ENCODE measurements at places on chromosomes 4 and X.

DNA sequence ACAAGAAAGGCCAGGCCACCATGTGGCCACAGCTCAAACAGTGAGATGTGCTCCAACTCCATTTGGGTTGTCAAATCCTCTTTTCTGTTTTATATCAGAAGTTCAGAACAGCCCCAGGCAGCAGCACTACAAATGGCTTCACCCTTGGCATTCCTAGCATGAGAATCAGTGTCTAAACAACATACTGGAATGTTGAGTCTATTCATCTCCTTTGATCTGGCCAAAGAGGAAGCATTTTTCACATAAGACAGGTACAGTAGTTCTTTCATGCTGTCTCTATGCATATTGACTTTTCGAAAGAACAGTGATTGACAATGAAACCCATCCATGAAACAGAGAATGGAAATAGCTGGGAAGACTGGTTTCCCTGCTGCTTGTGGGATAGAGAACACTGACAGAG, 289.5 kb downstream of the USP46 start:
- DNase-seq, result no peak

GRCh38 chrX:119916310-119916709, 20.6 kb downstream of the AKAP14 start:
- DNase-seq, result no peak

DNA sequence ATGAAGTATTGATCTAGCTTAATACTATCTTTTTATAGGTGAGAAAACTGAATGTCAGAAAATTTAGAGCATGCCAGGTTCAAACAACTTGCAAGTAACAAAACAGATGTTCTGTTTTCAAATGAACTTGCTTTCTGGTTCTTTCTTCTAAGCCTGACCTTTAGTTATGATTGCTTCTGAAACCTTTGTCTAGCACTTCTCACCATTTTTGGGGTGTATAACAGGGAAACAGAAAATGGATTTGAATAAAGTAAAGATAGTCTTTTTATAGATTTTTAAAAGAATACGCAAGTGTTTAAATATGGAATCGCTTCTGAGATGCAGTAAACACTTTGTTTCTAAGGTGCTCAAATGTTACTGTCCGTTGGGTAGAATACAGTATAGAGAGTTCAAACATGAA, 687.2 kb upstream of the CPEB2 start:
- DNase-seq, result no peak

GRCh38 chr4:168737806-168738172, 240.9 kb downstream of the PALLD start:
- no peak for DNase-seq

DNA sequence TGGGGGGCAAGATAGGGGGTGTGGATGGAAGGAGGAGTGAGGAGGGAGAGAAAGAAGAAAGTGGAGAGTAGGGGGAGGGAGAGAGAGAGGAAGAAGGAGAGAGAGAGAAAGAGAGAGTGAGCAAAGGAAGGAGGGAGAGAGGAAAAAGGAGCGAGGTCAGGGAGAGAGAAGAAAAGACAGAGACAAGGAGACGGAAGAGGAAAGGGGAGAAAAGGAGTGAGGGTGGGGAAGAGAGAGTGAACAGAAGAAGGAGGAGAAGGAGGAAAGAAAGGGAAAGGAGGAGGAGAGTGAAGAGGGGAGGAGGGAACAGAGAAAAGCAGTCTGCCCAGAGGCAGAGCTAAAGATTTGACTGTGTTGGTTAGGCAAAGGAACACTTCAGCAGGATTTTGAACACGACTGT, 181.6 kb downstream of the MID1IP1 start:
- DNase-seq, result no peak

GRCh38 chr4:188282471-188283232, 143.4 kb downstream of the TRIML1 start:
- DNase-seq, result no peak

- DNase-seq, result no peak
Measured at GRCh38 chrX:153434801-153435200, 11.1 kb downstream of the TREX2 start.

GRCh38 chr4:117515921-117516320, 430.5 kb upstream of the TRAM1L1 start:
- no peak for DNase-seq

GRCh38 chr4:123661080-123661737, 264.6 kb downstream of the SPRY1 start:
- peak; percentile 10 for DNase-seq

GRCh38 chr4:165458471-165458870, 79.7 kb downstream of the CPE start:
- DNase-seq, result no peak

DNA sequence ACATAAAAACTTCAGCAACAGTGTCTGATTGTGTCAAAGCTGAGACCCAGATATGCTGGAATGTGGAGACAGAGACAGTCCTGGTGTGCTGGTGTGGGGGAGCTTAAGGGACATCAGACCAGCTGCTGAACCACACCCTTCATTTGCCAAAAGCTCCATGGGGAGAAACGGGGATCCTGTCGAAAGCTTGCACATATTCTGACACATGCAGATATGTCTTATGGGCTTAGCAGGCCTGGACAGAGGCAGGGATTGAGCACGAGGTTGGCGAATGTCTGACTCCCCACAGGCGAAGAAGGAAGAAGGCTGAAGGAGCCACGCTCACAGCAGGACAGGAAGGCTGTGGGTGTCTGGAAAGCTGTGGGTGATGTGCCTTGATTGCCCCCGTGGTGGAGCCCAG, 72.1 kb upstream of the ACSL1 start:
- no peak for DNase-seq

GRCh38 chr4:73103799-73104503, 34.4 kb upstream of the COX18 start:
- no peak for DNase-seq

DNA sequence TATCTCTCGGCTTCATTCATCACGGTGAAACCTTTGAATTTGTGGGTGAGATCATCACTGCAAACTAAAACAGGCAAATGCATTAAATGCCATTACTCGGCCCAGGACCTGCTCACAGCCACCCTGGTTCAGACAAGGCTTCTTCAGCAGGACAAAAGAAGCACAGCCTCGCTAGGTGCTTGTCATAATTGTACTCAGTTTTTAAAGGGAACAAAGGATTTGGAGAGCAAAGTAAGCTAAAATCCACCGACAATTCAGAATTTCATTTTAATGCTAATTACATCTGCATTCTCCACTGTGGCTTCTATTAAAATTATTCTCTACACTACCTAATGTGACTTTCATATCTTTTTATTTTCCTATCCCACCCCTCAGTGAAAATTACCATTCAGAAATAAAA, 57.0 kb downstream of the PCYT1B start:
- no peak for DNase-seq

- DNase-seq, result no peak
Measured at GRCh38 chrX:77342004-77342403, 105.2 kb upstream of the FGF16 start.

GRCh38 chr4:137676357-137676998, 144.2 kb upstream of the PCDH18 start:
- DNase-seq, result no peak

DNA sequence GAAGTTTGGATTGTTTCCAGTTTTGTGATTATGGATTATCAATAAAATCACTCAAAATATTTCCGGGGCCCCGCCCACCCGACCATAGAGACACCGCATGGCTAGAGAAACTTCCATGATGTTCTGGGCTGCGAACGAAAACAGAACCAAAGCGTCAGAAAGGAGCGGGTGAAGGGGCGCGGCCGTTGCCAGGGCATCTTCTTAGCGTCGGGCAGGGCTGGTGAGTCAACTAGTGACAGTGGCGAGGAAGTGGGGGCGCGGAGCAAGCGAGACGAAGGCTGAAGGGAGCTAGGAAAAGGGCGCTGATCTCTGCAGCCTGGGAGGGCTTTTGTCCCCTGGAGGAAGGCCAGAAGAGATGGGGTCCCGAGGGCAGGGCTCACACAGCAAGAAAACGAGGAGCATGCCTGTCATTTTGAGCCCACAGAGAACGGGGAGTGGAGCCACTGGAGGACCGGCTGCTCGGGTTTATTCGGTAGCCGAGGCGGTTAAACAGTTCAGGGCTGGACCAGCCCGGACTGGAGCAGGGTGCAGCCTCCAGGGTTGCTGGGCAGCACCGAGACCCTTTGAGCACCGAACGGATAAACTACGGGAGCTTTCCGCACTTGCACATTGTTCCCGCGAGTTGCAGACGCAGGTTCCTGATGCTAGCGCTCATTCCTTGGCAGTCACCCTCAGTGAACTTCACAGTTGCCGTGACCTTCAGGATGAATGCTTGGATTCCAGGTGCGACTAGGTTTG, 298.1 kb upstream of the TRPC5 start:
- DNase-seq, result no peak

DNA sequence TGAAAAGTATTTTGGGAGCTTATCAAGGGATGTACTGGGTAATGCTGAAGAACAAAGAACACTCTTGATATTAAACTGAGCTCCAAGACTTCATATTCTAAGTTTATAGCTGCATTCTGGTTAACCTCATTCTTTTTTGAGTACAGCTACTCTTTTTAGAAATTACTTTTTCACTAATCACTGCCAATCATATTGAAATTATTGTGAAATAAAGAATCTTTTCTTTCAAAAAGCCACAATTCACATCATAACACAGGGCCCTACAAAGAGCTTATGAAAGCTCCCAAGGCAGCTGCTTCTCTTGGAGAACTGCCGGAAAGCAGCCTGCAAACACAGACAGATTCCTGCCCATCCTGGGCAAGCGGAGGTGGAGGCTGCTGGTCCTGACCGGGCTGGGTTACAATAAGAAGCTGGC, 121.4 kb downstream of the RNF150 start:
- no peak for DNase-seq

- no peak for DNase-seq
Measured at GRCh38 chr4:118289794-118290193, 63.0 kb downstream of the PRSS12 start.

DNA sequence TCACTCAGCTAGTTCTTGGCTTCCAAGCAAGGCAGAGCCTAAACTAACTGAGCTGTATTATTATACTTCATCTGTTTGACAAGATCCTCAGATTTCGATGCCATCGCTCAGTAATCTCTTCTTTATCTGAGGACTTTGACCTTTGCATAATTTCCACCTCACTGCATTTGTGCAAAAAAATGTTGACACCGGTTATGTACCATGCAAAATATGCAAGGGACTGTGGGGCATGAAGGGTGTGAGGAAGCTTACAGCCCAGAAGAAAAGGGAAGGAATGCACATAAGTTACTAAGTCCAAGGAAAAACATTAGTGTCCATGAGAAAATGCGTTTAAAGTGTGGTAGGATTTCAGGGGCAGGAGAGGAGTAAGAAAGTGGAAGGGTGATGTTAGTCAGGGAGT, 295.4 kb downstream of the PACRGL start:
- no peak for DNase-seq

- no peak for DNase-seq
Measured at GRCh38 chr4:48930654-48931053, 24.1 kb upstream of the OCIAD2 start.

DNA sequence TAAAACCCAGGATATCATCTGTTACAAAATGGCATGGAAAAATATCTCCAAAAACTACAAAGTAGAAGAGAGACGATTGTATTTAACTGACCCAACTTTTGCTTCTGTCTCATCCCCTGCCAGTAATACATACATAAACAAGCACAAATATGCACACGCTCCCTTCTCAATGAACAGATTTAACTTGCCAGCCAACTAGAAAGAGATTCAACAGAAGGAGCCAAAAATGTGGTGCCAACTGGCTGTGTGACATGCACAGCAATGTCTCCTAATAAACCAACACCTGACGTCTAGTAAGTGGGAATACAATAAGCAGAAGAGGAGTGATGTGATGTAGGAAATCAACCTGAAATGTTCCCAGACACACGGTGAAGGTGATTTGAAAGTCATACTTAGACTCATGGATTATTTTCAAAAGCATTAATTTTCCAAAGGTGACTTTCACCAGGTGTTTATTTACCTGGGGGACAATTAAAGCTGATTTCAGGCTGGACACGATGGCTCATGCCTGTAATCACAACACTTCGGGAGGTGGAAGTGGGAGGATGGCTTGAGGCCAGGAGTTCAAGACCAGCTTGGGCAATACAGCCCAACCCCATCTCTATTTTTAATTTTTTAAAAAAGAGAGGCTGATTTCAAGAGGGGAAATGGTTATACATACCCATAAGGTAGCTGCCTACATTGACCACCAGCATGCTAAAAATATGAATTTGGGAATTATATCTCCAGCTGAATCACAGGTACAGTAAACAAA, 33.7 kb downstream of the SH3RF1 start:
- DNase-seq, result no peak

DNA sequence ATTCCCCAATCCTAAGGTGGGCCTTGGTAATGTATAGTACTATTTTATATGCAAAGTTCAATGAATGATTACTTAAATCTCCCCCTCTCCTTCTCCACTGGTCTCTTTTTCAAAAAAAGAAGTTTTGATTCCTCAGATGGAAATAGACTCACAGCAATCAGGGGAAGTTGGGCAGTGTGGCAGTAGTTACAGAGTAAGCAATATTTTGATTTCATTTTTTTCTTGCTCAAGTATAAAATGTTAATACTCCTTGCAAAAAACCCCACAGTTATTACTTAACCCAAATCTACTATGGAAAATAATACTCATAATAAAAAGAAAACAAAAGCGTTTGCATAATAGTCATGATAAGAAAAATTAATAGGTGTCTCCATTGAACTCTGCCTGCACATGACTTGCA, 56.9 kb upstream of the CXCL8 start:
- no peak for DNase-seq

GRCh38 chrX:78168065-78168464, 28.6 kb upstream of the TAF9B start:
- no peak for DNase-seq

DNA sequence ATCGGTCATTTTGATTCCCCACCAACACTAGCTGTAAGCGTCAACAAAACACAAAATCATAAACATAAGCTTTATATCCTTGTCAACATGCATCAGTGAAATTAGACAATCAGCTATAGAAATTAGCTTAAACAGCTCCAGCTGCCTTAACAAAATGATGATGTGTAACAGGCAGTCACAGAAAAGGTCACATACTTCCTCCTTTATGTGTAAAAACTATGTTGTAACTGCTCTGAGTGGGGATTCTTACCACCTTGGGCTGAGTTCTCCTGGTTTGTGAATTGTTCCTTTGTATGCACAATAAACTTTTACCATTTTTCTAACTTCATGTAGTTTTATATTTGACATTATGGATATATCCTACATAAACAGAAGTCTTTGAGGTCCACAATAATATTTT, 73.9 kb upstream of the MAP9 start:
- DNase-seq, result no peak

DNA sequence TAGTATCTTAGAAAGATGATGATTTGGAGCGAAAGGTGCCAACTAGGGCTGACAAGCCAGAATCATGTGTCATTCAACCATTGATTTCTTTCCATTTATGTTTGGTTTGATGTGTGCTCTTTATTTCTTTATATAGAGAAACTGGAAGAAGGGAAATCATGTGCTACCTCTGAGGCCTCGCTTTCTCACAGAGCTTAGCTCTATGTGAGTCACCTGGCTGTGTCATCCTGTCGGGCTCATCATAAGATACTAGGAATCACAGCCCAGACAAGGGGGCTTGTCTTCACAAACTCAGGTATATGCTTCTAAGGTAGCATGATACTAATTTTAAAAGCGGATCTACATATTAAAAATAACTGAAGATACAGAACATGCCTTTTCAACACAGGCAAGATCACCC, 81.7 kb upstream of the GPM6B start:
- DNase-seq, result no peak
